Mesenchymal stem cell (in vitro differentiated cells and primary cell): ENCODE measurements at places on chromosomes 3 and 15.

DNA sequence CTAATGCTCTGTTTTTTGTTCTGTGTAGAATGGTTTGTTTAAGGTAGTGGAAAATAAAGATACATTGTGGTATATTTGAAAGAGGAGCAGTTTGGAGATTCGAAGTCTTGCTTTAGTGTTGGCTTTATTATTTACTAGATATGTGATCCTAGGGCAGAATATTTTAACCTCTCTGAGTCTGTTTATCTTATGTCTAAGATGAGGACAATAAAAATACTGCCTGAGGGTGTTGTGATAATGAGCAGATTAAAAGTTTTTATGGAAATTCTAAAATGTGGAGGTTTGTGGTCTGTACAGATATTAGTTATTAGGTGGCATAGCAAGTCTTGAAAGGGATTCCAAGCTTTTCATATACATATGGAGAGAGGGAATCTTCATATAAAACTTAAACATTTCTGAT is 15.0 kb downstream of the TCF12 start:
- no peak for DNase-seq

GRCh38 chr3:160150066-160150465 is 75.2 kb upstream of the C3orf80 start:
- DNase-seq, result no peak

- peak; percentile 87 for DNase-seq
Observed at GRCh38 chr3:183306798-183307671, 54.0 kb downstream of the B3GNT5 start.

DNA sequence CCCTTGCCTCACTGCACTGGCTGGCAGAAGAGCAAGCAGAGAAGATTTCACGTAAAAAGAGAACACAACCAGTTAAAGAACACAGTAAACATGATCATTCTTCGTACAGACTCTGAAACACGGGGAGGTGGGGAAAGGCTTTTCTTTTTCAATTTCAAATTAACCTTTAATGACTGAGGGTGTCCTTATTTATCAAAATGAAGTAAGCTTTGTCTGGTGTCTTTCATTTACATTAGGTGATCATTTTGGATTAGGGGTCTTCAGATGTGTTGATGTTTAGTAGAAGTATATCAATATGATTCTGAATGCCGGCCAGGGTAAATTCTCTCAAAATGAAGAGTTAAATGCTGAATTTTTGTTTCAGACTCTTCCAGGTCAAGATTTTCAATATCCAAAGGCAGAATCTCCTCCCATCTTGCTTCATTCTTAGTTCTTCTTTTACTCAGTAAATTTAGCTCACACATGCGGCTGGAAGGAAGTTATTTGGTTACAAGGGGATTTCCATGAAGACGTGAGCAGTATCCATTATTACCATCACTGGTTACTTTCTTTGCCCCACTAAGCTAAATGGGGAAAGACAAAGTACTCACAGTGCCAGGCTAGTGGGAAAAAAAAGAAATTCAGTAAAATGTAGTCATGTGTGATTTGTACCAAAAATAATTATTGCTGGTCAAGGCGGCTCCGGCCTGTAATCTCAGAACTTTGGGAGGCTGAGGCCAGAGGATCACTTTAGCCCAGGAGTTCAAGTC is 272.2 kb upstream of the NR2F2 start:
- DNase-seq, result no peak

GRCh38 chr15:67083135-67083762 is 17.8 kb downstream of the SMAD3 start:
- no peak for DNase-seq
